Caco-2 (cell line): ENCODE measurements at places on chromosomes 3 and 15.
A peak's percentile ranks its signal among the peaks of the same experiment; 100 is the strongest.

DNA sequence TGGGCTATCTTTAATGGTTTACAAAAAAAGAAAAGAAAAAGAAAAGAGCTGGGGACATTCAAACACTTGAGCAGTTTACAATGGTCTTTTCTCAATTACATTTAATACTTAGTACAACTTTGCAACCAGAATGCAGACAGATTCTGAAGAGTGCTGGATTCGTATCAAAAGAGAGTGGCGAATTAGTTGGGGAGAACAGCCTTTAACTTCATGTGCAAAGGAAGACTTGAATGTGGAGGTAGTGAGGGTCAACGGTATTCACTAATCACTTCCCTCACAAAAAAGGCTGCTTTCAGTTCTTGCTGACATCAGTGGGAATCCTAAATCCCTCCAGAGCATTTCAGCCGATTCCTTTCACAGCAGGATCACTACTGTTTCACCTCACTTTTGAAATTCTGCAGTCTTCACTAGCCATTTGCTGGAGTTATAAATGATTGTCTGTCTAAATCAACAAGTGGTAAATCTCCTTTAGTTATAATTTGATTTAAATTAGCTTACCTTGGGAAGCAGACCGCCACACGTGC, 323.0 kb upstream of the SEMA6D start:
- DNase-seq: no peak

GRCh38 chr15:92883163-92883875, 16.8 kb upstream of the CHD2 start:
- peak; percentile 57 for DNase-seq

DNA sequence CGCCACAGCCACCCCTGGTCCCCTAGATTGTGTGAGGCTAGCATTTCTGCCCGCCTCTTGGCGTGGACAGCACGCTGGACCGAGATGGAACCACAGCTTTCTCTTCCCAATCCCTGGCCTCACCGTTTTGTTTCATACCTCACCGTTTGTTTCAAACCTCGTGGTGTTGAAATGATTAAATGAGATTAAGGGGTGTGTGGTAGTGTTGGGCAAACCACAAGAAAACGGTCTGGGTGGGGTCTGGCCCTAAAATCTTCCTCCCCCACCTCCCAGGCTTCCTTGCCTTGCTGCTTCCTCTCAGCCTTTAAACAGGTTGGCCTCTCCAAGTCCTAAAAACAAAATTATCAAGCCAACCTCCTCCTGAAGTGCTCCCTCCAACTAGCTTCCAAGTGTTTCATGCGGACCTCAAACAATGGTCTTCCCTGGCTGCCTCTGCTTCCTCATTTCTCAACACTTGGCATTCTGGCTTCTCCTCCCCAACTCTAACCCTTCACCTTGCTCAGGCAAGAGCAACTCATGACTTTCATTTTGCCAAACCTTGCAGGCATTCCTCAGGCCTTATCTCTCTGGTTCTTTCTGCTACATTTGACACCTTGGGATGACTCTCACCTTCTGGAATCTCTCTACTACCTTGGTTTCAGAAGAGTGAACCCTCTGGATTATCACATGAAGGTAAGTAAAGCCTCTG, 1.4 kb upstream of the ATP13A3 start:
- DNase-seq: peak; percentile 60

DNA sequence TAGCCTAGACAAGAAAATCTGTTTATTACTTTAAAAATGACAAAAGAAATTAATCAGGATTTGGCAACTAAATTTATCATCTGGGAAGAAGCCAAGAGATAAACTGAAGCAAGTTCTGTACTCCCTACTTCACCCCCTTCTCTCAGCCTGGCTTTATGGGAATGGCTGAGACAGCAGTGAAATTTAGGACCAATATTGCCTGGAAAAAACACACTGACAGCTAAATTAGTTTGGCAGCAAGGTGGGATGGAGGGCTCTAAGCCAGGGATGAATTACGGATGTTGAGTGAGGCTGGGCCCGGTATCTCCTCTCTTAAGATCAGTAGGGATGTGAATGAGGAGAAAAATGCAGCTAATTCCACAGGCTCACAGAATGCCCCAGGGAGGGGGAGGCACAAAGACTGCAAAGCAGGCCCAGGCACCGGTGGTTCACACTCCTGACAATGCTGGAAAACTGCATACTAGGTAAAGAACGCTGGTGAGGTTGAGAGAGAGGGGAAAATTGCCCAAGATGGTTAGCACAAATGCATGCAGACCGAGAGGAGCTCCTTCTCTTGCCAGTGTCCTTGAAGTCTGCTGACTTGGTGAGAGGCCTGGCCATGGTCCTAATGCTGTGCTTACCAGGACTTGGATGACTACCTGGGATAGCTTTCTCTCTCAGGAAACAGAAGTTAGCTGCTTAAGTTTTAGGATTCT, 89.0 kb downstream of the WDR76 start:
- no peak for DNase-seq

- no peak for DNase-seq
Measured at GRCh38 chr3:27353221-27353620, 16.0 kb downstream of the NEK10 start.
